HFF-Myc (cell line): ENCODE measurements at places on chromosomes 5 and 9.

- no peak for DNase-seq
Measured at GRCh38 chr9:114695948-114696347, 14.0 kb upstream of the TEX48 start.

DNA sequence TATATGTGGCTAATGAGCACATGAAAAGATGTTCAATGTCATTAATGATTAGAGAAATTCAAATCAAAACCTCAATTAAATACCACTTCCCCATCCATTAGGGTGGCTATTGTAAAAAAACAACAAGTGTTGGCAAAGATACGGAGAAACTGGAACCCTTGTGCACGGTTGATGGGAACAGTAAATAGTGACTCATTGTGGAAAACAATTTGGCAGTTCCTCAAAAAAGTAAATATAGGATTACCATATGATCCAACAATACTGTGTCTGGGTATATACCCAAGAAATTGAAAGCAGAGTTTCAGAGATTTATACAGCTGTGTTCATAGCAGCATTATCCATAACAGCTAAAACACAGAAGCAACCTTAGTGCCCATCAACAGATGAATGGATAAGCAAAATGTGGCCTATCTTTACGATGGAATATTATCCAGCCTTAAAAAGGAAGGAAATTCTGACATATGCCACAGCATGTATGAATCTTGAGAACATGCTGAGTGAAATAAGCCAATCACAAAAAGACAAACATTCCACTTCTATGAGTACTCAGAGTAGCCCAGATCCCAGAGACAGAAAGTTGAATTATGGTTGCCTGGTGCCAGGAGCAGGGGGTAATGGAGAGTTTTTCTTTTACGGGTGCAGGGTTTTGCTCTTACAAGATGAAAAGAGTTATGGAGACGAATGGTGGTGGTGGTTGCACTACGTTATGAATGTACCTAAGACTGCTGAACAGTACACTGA, 41.4 kb upstream of the LRRC14B start:
- peak; percentile 50 for DNase-seq

DNA sequence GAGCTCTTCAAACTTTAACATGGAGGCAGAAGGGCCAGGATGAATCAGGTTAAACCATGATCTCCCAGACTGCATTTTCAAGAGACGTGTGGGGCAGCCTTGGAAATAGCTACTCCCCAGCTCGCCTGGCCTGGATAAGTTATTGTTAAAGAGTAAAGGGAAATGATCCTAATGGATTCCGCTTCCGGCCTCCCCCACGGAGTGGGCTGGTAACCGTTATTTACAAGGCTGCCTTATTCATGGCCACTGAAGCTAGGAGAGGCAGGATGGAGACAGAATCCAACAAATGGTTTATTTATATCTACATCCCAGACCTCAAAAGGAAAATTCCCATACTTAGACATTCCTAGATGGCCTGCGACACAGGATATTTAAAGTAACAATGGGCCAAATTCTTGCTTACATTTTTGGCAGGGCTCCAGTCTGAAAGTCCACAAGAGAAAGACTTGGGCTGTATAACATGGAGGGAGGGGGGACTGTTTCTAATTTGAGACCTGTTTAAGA, 27.9 kb downstream of the SPRY4 start:
- peak; percentile 86 for DNase-seq

DNA sequence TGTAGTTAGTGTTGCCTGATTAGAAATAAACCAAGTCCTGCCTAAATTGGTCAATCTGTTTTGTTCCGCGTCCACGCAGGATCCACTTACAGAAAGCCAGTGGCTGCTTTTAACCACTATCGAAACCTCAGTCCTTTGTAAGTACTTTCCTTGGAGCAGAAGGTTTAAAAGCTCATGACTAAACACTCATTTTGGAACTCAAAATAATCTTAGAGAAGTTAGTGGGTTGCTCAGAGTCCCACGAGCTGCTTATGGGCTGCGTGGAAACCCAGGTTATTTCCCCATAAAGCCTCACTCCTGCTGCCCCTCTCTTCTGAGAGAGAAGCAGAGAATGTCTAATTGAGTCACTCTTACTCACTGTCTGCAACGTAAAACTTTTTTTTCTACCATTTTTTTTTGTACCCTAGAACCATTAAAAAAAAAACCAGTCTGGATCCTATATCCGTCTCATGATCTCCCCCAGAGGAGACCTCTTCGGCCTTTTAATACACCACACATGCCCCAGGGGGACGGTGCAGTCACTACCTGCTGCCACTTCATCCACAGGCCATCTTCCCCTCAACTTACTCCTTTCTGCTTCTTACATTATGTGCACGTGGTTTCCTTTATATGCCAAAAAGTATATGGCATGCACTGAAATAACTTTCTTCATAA, 7.6 kb downstream of the BASP1 start:
- no peak for DNase-seq
